ENCODE measurements at places on chromosomes 13 and 19. TPM values are rescaled to one million over a fixed set of nuclear protein-coding genes. Genes with fewer than 3 reads are reported as not detected.

ATP4A gene
- total RNA-seq = not detected

CCNE1 gene
- total RNA-seq = 50.2 TPM

LILRB1 gene
- total RNA-seq = not detected

CGB8 gene
- 4.7 TPM for total RNA-seq

CD209 gene
- not detected for total RNA-seq

CCDC70 gene
- not detected for total RNA-seq

CEACAM4 gene
- not detected for total RNA-seq

RUBCNL gene
- total RNA-seq = 0.29 TPM

TMEM145 gene
- not detected for total RNA-seq

GRCh38 chr13:100951016-100951415 is 276.4 kb upstream of the TMTC4 start:
- DNase-seq = no peak

- no peak for DNase-seq
Measured at GRCh38 chr13:101996954-101997353, 404.9 kb downstream of the FGF14 start.

DNA sequence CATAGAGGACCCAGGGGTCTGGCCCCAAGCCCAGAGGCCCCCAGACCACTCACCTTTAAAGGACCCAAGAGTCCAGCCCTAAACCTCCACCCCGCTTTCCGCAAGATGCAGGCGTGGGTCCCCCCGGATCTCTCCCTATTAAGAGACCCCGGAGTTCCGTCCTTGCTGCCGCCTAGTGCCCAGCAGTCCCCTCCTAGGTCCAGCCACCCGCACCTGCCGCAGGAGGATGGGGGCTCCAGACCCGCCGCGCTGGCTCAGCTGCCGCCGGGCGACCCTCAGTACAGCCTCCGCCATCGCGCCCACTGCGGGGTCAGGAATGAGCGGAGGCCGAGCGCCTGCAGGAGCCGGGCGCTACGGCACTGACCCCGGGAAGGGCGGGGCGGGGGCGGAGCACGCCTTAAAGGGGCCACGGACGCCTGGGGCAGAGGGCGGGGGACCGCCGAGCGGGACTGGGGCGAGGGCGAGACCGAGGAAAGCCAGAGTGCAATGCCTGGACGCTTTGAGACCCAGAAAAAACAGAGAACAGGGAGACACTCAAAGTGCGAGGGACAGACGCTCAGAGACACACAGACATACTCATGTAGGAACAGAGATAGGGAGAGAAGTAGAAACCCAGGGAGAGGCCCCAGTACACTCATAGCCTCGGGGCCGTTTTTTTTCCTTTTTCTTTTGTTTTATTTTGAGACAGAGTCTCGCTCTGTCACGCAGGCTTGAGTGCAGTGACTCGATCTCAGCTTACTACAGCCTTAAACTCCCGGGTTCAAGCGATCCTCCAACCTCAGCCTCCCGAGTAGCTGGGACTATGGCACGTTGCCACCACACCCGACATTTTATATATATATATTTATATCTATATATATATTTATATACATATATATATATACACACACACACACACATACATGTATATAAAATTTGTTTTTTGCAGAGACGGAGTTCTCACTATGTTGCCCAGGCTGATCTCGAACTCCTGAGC is at the start of gene ETHE1:
ETHE1 (minus strand) TSS at position 318 of the 976 bp plus-strand sequence; CDS start at position 294, 24 bp downstream.
- peak; percentile 36 for DNase-seq

DNA sequence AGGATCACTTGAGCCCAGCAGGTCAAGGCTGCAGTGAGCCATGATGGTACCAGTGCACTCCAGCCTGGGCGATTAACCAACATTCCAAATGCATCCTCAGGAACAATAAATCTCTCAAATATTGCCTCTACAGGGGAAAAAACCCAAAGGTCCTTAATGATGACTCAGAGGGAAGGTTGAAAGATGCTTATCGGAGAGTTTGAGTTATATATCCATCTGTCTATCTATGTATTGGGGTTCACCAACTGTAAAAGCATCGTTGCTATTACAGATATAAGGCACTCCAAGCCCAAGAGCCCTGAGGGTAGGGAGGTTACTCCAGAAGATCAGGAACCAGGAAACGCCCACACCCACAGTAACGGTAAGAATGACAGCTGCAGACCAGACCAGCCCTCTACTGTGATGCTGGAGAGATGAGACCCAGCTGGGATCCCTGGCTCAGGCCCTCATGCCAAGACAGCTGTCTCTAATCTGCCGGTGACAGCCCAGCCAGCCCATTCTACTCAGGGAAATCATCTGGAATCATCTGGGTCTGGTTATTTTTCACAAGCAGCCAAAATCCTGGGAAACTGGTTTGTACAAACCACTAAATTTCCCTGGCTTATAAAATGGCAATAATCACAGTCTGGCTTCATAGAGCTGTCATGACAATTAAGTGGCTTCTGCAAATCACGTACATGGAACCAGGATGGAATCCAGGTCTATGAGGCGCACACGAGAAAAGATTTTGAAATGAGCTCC is 23.8 kb downstream of the TEX101 start:
- peak; percentile 97 for DNase-seq

DNA sequence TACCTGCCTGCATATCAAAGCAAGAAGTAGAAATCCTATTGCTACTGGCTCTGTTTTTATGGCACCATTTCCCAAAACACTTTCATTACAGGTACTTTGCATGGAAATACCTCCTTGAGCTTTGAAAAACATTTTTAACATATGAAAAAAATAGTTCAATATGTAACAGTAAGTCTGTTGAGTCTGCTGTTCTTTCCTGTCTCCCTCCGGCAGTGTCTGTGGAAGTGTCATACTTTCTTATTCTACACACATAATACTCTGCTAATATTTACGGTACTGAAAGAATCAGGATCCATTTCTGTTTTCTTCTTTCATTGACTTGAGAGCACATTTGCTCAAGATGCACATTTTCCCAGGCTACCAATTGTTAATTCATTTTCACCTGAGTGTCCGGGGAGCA is 8.2 kb upstream of the SERTM1 start:
- no peak for DNase-seq

DNA sequence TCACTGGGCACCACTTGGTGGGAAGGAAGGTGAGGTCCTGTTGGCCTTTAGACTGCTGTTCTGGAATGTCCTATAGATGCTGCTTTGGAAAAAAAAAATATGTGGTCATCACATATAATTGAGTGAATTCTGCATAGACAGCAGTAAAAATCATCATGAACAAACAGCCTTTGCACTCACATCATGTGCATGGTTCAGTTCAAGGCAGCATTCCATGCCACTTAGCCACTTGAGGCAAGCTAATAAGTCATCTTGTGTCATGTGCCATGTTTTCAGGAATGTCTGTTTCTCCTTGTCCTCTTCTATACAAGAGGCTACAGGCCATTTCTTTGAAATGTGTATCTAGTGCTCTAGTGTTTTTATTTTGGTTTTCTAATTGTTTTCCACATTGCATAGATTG is 43.9 kb upstream of the TSC22D1 start:
- peak; percentile 34 for DNase-seq

DNA sequence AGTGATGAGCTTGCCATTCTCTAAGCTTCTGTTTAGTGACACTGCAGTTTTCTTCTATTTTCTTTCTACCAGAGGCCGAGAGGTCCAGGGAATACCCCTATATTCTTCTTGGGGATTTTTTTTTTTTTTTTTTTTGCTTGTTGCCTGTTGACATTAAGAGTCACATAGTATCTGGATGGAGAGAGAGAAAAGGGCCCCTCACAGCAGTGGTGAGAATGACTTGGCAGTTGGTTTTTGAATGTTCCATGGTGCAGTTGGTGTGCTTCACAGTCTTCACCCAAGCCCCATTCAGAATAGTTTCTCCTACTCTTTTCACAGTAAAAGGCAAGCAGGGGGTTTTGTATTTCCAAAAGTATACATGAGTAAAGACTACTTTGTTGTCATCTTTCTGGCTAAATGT is 577.9 kb downstream of the LMO7 start:
- no peak for DNase-seq

- peak; percentile 70 for DNase-seq
Measured at GRCh38 chr19:16197188-16197621, 506 bp upstream of the AP1M1 start.

- DNase-seq = no peak
Measured at GRCh38 chr19:39304701-39305571, 8.7 kb downstream of the IFNL1 start.

DNA sequence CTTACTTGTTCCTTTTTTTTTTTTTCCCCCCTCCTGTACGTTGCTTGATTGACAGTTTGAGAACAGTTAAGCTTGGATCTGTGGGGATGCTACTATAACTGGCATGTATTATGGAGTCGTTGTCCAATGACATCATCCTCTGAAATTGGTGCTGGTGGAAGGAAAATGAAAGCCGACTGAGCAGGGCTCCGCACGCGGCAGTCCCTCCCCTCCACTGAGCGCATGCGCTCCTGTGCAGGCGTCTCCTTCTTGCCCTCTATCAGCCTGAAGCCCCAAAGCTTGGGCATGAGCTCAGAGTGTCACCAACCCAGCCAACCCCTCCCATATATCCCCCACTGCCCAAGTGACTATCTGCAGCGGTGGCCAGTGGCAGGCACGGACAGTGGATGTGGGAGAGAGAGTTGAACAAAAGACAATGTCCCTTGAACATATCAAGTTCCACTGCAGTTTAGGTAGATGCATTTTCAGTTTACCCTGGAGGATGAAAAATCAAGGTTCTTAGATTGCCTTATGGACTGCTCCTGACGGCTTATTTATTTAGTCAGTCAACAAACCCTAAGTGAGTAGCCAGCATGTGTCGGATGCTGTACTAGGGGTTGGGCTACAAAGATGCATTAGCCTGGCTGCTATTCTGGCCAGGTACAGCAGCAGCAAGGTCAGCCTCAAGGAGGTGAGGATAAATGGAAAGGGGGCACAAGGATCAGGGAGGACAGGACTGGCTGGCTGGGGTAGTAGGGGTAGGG is 20.8 kb downstream of the MBNL2 start:
- no peak for DNase-seq

GRCh38 chr13:19072543-19072942 is 109.1 kb downstream of the TUBA3C start:
- no peak for DNase-seq

DNA sequence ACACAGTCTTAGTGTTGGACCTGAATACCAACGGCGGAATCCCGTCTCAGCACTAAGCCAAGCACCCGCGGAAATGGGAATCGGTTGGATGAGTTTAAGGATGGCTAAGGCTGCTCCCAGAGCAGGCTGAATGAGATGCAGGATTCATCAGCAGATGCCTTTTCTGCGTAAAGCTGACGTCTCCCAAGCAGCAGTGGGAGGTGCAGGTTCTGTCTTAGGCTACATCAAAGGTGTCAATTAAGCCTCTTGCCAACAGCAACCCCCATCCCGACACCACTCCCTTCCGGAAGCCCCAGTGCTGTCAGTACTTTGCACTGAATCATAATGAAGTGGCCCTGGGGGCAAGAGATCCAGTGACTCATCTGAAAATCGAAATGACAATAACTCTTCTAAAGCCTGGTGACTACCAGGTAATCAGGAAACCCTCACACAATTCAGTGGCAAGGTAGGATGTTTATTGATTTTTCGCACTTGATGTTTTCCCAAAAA is 275.6 kb downstream of the DCLK1 start:
- DNase-seq = peak; percentile 79

DNA sequence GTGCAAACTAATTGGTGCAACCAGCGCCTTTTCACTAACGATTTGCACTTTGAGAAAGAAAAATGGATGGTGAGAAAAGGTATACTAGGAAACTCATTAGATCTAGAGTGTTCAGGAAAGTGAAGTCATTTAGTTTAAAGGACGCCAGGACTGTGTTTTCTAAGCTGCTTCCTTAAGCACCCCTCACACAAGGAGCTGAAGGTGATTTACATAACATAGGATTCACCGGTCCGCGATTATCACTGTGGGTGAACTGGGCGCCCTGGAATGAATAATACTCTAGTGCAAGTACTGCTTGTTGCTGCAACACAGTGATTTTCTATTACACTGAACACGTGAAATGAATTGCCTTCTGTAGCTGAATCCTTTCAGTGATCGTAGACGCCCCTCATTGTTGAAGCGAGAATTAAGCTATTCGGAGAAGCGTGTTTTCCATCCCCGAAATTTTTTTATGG is 2.6 kb upstream of the MAB21L1 start:
- no peak for DNase-seq
